ENCODE measurements at places on chromosomes 7 and 10.

GRCh38 chr10:9885761-9886160 is 1131.9 kb upstream of the CELF2 start:
- DNase-seq = no peak

DNA sequence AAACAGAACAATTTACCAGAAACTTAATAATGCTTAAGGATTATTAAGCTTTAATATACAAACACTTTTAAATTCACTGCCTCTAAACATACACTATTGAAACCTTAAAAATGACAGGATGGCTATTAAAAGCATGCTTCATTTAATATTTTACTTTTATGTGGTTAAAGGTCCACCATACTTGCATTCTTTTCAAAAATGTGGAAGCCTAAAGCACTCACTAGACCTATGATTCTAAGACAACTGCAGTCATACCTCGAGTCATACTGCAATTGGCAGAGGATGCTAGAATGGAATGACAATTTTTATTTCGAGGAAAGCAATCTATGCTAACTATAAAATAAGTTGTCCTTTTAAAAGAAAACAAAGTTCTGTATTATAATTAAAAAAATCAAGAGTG is 85.3 kb downstream of the PIP4K2A start:
- no peak for DNase-seq

- no peak for DNase-seq
These were observed 649 bp downstream of the ACTR3B start for GRCh38 chr7:152759949-152760853.

GRCh38 chr10:102868911-102869257 is 386 bp upstream of the AS3MT start:
- DNase-seq = peak; percentile 17

DNA sequence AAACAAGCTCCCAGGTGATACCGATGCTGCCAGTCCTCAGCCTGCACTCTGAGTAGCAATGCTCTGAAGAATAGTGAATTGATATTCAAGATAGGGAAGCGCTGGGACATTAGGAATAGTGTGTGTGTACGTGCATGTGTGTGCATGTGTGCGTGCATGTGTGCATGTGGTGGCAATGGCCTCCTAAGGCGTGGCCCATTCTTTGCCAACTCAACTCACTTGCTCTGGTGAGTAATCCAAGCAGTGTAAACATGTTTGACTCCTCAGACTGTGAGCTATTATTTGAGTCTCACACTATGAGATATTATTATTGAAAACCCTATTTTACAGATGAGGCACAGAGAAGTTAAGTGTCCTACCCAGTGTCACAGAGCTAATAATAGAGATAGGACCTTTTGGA is 186.6 kb downstream of the RAB11FIP2 start:
- no peak for DNase-seq

DNA sequence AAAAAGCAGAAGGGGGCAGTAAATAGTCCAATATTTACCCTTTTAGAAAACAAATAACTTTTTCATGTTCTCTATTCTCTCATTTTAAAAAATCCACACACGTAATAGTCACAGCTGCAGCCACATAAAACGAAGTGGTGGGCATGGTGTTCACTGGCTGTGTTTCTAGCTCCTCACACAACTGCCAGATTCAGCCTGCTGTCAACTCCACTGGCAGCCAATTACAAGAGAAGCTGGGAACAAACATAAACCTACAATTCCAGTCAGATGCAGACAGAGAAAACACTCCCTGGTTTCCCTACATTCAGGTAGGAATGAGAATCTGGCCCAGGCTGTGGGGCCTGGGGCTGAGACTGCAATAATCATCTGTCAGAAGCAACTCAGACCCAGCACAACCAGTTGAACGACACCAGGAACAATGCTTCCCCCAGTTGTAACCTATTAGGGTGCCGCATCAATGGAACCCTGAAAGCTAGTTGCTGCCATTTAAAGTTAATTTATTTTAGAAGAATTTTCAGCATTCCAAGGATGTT is 29.1 kb downstream of the ERCC6 start:
- no peak for DNase-seq

DNA sequence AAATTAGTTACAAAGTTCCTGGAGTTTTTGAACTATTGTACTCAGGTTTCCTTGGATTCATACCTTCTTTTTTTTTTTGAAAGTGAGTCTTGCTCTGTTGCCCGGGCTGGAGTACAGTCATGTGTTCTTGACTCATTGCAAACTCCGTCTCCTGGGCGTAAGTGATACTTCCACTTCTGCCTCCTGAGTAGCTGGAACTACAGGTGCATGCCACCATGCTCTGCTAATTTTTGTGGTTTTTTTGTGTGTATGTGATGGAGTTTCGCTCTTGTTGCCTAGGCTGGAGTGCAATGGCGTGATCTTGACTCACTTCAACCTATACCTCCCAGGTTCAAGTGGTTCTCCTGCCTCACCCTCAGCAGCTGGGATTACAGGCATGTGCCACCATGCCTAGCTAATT is 22.3 kb downstream of the MCM10 start:
- no peak for DNase-seq

DNA sequence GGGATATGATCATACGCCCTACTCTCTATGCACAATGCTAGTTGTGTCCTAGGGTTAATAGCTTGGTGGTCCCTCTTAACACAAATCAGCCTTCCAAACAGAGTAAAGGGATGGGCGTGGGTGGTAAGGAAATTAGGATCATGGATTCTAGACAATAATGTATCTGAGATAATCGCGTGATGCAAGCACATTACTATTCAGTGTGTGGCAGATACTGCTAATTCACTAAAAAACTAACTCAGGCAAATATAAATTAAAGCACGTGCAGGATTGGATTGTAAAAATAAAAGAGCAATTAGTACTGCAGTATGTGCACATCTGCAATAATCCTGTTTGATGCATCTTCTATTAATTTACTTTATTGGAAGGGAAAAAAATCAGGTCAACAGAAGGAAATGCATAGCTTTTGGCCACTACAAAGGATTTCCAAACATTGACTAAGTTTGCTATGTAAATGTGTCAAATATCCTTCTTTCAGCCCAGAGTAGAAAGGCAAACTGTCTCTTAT is 22.0 kb downstream of the TWIST1 start:
- no peak for DNase-seq

DNA sequence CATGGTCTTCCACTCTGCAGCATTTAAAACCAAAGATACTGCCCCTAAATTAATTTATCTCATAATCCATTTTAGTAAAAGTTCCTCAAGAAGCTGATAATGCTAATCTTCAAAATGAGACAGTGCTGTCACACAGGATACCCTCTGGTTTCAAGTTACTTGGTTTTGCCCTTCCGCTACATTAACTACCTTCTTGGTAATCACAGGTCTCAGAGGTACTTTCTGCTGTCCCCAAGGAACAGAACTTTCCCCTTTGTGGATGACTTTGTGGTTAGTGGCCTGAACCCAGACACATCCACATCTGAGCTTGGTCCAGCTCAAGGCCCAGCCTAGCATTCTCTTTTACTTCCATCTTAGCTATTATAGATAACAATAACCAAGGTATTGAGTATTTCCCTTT is 88.8 kb upstream of the TMEM26 start:
- no peak for DNase-seq

- peak; percentile 50 for DNase-seq
These were observed 116.5 kb downstream of the ATXN7L1 start for GRCh38 chr7:105759670-105760550.

DNA sequence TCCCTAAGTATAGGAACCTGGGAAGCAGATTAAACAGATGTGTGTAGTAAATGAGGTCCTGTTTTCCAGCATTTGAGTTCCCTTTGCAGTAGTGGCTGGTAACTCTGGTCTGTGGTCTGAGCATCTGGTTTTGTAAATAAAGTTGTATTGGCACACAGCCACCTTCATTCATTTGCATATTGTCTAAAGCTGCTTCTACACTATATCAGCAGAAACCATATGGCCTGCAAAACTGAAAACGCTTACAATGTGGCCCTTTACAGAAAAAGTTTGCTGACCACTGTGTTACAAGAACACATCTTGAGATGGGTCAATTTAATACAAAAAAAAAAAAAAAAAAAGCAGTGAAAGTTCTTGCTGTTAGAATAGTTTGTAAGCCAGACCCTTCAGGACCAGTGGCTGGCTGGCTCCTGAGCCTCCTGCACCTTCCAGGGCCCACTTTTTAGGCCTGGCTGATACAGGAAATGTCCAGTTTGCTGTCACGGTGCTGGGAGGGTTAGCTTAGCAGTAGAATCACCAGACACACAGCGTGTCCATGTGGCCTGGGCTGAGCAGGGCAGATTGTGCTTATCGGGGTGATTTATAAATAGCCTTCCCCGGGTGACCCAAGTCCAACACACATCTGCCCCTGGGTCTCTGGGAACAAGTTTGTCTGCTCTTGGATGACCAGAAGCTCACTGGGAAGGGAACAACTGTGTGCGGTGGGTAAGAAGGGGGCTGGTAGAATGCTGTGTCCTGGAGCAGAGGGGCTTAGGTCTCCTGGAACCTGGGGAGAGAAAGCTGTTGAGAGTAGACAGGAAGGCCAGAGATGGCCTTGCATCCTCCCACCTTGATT is 1.4 kb downstream of the C10orf71 start:
- DNase-seq = no peak

GRCh38 chr7:19104811-19105210 is 12.6 kb downstream of the TWIST1 start:
- no peak for DNase-seq

- DNase-seq = no peak
These were observed 43.8 kb downstream of the FZD9 start for GRCh38 chr7:73477376-73477775.

DNA sequence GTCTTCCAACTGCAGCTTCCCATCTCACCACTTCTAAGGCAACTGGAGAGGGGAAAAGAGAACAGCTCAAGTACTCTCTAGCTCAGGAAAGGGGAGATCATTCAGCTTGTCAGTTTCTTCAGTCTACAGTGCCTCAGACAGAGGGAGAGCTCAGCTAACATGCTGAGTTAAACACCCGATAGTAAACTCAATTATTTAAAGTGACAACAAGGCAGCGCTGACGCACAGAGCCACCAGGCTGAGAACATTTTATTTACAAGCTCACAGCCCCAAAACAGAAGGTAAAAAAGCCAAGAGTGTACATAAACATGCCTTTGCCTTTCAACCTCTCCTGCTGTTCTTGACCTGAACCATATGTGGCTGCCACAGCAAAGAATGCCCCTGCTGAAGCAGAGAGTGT is 10.1 kb upstream of the CUZD1 start:
- DNase-seq = no peak

DNA sequence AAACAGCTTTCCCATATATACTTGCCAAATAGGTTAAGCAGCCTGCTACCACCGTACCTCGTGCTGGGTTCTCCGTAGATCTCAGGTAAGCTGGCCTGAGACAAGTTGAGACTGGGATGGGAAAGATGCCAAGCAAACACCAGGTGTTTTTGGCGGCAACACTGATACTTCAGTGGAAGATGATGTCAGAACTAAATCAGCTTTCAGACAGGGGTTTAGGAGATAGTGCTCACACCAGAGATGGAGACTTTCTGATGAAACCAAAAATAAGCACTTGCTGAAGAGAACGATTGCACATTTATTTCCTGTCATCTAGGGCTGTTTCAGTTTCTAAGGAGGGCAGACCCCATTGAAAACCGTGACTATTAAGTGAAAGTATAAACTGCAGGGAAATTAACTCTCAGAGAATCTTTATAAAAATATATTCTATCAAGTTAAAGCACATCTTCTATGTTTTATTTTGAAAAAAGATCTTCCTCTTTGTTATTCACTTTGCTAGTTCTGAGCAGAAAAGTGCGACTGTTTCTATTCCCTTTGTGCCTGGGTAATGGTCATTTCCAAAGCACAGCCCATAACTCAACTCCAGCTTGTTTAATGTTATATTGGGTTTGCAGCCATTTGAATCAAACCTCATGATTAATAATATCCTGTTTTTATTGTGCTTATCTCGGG is 149.9 kb downstream of the CPED1 start:
- no peak for DNase-seq

DNA sequence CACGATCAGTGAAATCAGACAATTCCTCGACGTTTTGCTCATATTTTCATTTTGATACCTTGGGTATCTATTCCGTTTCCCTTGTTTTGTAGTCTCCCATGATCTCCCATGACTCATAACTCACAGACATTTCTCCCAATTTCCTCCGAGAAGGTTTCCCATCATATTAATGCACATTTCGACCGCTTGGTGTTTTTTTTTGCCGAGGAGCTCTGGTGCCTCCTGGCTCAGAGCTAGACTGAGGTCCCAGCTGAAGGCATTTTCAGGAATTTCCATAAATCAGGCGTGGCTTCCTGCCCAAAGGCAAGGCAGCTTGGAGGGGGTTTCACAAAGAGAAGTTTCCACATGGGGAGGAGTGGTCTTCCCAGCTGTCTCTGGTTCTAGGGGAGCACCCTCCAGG is 148.2 kb upstream of the TNS3 start:
- peak; percentile 35 for DNase-seq

DNA sequence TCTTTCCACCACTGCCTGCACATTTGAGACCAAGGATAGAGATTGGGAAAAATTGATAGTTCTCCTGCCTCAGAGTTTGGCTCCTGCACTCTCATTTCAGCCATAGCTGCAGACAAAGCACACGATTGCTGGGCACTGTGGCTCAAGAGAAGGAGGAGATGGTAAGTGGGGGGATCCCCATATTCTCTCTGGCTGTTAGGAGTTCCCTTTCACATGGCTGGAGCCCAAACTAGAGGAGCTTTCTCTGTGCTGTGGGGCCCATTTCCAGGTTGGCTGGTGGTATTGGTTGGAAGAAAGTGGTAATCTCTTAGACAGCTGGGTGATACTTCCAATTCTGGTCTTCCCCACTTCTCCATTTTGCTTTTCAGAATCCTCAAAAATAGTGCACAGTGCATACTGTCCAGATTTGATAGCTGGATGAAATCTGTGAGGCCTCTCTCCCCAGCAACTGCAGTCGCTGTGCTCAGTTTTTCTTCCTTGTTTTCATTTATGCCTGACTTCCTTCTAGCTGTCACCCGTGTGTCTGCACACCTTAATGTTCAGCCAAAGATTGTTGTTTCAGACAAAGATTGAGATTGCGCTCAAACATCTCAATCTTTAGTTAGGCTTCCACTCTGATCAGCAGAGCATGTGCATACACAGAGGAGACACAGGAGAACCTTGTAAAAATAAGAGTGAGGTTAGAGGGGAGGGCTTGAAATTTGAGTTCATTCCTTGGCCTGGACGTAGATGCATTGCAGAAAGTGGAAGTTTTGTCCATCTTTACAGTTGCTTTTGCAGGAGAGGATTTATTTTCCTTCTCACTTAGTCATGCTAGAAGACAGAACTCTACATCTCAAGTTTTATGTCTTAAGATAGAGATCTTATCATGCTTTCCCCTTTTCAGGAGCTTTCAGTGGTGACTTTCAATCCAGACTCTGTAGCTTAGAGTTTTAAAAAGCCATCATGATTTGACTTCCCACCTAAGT is 28.6 kb downstream of the RABGEF1 start:
- no peak for DNase-seq

GRCh38 chr10:6364893-6365292 is 162.2 kb downstream of the PFKFB3 start:
- DNase-seq = no peak

GRCh38 chr7:87416682-87417587 is 58.5 kb downstream of the ABCB4 start:
- DNase-seq = peak; percentile 9

- no peak for DNase-seq
These were observed 6.2 kb downstream of the RARRES2 start for GRCh38 chr7:150335108-150335773.
